ENCODE measurements at places on chromosomes 5 and 9.

GRCh38 chr9:110842986-110843385, 174.4 kb downstream of the MUSK start:
- DNase-seq = no peak

DNA sequence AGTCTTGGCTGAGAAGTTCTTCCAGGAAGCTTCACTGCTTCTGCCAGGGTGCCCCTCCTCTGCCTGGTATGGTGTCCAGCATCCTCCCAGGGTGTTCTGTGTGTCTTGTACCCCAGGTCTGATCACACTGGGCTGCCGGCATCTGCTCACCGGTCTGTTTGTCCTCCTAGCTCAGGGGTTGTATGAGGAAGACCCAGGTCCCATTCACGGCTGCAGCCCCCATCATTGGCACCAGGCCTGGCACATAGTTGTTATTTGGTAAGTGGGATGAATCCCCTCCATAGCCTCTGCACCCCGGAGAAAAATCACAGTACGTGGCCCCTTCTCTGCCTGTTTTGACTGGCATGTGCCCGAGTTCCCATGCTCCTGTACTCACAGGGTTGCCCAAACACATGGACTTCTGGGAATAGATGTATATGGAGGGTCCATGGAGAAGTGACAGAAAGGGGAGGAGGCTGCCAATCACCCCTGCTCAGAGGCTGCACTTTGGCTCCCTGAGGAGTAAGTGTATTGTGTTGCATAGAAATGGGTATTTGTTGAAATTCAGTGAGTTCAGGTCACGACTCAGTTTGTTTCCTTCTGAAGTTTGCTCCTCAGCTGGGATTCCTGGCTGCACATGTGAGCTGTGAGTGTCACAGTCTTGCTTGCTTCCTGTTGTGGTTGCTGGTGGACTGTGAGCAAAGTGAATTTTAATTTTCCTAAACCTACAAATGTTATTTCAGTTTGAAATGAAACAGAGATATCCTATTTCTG, 96.2 kb downstream of the HSPA4 start:
- no peak for DNase-seq

GRCh38 chr5:66413931-66414330, 182.3 kb upstream of the MAST4 start:
- DNase-seq = no peak

DNA sequence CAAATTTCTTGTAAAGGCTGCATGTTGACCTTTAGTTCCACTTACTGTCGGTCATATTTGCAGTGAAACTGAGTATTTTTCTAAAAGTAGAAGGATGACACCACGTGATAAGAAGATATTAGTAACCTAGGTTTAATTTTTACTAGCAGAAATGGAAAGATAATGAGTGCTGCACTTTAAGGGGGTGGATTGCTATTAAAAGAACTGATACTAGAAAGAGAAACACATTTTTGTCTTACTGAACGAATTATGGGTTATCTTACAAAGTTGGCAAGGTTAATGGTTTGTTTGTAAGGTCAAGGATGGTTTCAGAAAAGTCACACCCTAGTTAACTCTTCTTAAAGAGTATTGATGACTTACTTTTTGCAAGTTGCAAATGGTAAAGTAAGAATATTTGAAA, 2.4 kb downstream of the MACIR start:
- no peak for DNase-seq

- DNase-seq = no peak
Measured at GRCh38 chr5:134046801-134047686, 42.3 kb upstream of the VDAC1 start.

- no peak for DNase-seq
Measured at GRCh38 chr5:143646961-143647360, 165.0 kb upstream of the HMHB1 start.

DNA sequence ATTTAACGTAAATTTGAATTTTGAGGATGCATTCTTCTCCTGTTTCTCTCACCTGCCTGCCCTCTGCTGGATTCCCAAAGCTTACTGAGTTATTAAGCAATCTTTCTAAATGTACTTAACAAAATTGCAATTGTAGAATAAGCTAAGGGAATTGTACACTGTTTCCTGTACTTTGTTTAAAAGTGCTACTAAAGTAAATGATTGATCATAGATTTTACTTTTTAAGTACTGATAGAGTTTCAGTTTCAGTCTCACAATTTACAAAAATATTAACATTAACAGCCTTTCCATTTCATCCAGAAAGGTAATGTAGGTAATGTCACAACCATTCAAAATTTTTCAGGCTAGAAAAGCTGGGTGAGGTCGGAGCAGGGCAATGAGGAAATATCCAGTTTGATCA, 4.8 kb upstream of the RANBP17 start:
- no peak for DNase-seq

GRCh38 chr5:95810305-95811125, 12.0 kb downstream of the GLRX start:
- no peak for DNase-seq

DNA sequence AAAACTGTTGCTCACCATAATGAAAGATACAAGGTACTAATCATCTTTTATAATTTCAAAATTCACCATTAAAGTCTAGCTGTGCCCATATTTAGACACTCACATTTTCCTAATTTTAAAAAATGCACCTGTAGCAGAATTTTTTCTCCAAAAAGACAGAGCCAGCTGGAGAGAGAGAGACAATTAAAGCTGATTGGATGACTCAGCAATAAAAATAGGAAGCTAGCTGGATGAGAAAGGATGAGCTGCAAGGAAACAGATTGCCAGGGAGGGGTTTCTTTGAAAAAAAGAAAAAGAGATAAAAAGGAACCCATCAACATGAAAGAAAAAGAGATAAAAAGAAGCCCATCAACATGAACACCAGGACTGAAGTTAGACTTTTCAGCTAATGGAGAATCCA, 73.8 kb downstream of the HCN1 start:
- no peak for DNase-seq

DNA sequence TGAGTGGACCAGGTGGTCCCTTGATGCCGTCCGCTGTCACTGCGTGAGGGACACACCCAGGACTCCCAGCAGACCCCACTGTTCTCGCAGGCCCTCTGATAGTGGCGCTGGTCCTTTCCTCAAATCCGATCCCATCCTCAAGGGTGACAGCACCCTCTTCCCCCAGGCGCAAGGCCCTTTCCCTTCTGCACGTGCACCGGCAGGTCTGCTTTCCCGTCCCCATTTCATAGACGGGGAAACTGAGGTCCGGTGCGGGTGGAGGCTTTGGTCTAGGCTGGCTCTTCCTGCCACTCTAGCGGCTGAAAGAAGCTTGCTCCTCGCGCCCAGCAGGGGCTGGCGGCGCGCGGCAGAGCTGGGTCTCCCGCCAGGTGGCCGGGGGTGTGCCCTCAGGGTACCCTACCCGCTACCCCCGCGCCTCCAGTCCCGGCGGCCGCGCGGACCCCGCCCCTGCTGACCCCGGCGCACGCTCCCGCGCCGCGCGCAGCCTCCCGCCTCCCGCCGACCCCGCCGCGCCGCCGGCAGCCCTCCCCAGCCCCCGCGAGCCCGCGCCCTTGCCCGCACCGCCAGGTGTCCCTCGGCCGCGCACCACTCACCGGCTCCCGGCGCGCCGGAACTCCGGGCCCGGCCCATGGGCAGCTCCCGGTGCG, 453 bp downstream of the RASGEF1C start:
- no peak for DNase-seq

- no peak for DNase-seq
Measured at GRCh38 chr5:26390608-26391007, 647.8 kb downstream of the CDH9 start.

GRCh38 chr5:90628492-90628891, 69.9 kb downstream of the ADGRV1 start:
- DNase-seq = no peak

GRCh38 chr9:94754976-94755475, 28.5 kb downstream of the AOPEP start:
- no peak for DNase-seq

DNA sequence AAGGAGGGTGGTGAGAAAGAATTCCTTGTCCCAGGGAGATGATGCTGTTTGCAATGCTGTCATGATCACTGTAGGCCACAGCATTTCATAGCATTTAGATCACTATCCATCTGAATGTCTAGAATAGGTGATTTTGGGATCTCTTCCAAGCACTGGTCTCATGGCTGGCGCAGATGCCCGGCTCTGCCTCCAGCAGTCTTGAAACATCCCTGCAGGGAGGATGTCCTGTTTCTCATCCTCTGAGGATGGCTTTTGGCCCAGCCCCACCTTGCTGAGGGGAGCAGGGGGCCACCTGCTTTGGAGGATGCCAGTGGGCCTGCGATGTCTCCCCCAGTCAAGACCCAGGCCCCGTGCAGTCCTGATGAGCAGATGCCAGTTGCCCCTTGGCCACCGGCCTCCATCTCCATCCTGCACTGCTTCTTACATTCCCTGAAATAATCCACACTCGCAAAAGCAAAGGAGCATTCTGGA, 63.5 kb upstream of the GARNL3 start:
- DNase-seq = no peak

DNA sequence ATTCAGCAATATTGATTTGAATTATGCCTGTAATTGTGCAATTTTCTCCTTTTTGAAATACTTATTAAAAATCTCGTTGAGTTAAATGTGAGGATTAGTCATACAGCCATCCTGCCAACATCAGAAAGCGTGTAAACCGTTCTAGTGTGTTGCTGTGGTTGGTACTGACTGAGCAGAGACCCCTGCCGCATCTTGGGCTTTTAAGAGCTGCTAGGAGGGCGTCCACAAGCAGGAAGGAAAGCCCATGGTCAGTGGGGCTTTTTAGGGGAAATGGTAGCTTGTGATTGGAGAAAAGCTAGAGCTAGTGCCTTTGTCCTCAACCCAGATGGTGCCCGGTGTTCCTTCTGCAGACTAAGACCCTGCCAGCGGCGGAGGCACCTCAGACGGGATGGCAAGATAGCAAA, 1.3 kb downstream of the SDHA start:
- DNase-seq = no peak

DNA sequence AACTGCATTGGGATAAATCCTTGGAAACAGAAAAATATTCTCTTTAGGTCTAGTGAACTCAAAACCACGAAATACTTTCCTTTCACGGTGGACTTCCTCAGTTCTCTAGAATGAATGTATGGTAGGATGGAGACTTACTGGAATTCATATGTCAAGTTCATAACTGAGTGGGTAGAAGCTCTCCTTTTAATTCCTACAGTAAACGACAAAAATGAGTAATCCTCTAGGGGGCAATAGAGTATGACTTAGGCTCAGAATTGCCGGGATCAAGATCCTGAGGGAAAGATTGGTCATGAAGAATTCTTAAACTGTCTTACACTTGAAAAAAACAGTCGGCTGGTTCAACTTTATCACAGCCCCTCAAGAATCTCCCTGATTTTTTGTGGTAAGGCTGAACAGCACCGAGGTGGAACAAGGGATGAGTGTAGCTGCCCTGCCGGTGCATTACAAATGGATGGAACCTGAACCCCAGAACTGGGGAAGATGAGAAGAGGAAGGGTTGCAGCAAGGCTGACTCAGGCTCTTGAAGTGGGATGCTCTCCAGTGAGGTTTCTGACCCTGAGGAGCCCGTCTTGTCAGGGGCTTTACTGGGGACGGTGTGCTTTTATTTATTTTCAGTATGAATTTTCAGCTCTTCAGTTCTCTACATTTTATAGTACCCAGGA, 14.0 kb upstream of the LOX start:
- DNase-seq = no peak

DNA sequence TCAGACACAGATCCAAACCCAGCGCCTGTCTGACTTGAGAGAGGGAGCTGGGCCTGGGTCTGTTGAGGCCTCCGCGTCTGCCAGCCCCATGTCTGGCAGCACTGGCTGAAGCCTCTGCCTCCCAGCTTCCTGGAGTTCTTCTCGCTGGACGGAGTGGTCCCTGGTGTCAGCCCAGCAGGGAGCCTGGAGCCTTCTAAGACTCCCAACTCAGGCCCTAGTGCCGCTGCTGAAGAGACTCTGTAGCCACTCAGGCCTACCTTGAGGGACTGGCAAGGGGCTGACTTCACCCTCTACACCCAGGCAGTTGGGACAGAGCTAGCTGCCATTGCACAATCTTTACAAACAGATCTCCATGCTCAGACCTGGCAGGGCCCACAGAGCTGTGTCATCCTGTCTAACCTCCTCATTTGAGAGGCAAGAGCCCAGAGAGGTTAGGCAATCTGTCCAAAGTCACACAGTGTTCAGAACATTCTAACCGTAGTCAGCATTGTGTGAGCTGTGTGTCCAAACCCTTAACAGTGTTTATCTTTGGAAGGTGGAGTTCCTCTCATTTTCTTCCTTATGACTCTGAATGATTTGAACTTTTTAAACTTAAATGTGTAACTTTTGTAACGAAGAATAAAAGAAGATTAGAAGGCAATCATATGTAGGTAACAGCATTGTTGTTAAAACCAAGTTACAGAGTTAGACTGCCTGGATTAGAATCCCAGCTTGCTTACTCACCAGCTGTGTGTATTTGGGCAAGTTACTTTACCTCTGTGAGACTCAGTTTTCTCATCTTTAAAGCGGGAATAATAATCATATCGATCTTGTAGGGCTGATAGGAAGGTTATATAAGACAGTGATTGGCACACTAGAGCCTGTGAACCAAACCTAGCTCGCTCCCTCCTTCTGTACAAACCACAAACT, 4.6 kb upstream of the DUSP1 start:
- DNase-seq = no peak

DNA sequence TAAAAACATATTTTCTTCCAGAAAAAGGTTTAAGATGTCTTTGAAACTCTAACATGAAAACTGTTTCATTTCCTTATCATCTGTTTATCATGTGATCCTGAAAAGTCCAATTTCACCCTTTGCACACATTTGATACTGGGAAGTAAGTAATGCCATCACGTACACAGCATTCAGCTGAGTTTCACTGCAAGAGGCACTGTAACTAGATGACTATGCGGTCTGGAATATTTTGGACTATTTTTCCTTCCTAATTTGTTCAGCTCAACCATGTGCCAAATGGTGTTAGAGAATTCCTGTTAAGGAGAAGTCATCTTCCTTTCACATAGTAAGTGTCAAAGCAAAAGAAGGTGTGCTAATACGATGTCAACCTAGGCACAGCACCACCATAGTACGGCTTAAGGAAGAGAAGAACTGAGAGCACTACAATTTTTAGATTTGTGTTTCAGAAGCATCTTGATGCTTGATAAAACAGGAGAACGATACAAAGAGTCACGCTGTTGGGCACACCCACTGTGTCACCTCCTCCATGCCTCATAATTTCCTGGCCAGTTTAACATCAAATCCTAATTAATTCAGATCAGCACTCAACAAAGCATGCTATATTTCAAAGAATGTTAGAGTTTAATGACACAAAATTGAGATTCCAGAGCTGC, 77.5 kb downstream of the GNAQ start:
- no peak for DNase-seq

DNA sequence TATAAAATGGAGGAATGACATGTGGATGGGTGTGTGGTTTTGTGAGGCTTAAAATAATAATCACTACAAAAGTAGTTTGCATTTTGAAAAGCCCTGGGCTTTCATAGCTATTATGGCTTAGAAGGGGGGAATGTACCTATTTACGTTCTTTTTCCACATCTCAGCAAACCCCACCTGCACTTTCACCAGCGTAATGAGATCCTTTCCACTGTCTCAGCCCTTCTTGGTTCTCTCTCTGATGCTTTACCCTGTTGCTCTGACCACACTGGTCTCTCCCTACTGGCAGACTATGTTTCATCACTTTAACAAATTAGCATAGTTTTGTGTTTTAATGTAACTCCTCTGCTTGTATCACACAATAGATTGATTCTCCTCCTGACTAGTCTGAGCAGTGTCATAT, 234.6 kb downstream of the DMRT2 start:
- DNase-seq = no peak
